Hematopoietic multipotent progenitor cell treated with erythropoietin and hydrocortisone succinate and interleukin-3 and kit ligand, for 4 days (in vitro differentiated cells): ENCODE measurements at places on chromosomes 11 and 22.

- peak; percentile 91 for DNase-seq
Observed at GRCh38 chr11:64305691-64306562, 603 bp downstream of the ESRRA start.

DNA sequence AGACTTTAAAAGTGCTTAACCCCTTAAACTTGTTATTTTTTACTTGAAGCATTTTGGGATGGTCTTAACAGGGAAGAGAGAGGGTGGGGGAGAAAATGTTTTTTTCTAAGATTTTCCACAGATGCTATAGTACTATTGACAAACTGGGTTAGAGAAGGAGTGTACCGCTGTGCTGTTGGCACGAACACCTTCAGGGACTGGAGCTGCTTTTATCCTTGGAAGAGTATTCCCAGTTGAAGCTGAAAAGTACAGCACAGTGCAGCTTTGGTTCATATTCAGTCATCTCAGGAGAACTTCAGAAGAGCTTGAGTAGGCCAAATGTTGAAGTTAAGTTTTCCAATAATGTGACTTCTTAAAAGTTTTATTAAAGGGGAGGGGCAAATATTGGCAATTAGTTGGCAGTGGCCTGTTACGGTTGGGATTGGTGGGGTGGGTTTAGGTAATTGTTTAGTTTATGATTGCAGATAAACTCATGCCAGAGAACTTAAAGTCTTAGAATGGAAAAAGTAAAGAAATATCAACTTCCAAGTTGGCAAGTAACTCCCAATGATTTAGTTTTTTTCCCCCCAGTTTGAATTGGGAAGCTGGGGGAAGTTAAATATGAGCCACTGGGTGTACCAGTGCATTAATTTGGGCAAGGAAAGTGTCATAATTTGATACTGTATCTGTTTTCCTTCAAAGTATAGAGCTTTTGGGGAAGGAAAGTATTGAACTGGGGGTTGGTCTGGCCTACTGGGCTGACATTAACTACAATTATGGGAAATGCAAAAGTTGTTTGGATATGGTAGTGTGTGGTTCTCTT lies 2.8 kb downstream of the MALAT1 start:
- peak; percentile 67 for DNase-seq

DNA sequence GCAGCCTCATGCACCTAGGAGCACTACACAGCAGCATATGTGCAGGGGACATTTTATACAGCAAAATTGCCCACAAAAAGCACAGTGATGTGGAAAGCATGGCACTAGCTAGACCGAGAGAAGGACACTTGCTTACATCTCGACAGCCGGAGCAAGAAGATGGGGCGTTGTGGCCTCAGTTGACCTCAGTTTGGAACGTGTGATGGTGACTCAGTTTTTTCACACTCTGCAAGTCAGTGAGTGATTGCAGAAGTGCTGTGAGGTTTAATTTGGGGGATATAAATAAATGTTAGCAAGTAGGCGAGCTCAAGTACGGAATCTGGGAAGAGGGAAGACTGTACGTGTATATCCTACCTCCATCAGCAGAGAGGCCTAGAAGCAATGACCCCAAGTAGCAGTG lies 23.3 kb downstream of the LRP5 start:
- no peak for DNase-seq

DNA sequence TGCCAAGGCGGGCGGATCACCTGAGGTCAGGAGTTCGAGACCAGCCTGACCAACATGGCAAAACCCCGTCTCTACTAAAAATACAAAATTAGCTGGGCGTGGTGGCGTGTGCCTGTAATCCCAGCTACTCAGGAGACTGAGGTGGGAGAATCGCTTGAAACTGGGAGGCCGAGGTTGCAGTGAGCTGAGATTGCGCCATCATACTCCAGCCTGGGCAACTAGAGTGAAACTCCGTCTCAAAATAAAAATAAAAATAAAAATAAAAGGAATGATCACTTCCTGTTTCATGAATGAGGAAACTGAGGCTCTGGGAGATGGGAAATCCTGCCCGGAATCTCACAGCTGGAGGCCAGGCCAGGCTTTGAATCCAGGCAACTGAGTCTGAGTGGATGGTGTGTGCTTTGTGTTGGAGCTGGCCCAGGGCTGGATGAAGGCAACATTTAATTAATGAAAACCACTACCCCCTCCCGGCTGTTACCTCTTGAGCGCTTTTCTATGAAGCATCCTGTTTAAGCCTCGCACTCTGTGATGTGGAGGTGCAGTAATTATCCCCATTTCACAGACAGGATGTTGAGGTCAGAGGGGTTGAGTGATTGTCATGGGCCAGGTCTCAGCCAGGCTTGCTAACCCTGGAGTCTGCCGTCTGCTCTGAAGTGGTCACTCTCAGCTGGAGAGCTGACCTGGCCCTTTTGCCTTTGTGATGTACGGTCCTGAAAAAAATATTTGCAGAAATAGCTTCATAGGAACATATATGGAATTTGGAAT lies 27.8 kb downstream of the LRP5 start:
- DNase-seq = no peak

GRCh38 chr22:33722816-33723215 lies 197.5 kb downstream of the LARGE1 start:
- DNase-seq = no peak

GRCh38 chr22:33219648-33220384 lies 161.6 kb upstream of the SYN3 start:
- no peak for DNase-seq

DNA sequence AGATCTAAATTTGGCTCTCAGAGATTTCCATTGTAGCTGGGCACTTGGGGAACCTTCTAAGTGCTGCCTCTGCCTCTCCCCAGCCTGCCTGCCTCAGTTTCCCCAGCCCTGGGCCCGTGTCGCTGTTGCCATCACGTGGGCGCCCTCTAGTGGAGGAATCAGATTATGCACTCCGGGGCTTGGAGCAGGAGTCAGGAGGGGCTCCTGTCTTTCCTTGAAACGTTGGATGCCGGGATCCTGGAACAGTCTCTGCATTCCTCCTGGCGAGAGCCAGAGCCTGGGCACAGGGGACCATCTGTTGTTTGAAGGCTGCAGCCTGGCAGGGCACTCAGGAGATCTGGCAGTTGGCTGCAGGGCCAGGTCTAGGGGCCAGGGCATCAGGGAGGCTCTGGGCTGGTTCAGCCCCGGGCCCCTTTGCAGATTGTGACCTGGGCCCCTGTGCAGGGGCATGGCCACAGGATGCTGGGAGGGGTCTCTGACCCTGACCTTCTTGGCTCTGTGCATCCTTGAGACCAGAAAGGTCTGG lies 71.6 kb downstream of the LRP5 start:
- DNase-seq = peak; percentile 60

DNA sequence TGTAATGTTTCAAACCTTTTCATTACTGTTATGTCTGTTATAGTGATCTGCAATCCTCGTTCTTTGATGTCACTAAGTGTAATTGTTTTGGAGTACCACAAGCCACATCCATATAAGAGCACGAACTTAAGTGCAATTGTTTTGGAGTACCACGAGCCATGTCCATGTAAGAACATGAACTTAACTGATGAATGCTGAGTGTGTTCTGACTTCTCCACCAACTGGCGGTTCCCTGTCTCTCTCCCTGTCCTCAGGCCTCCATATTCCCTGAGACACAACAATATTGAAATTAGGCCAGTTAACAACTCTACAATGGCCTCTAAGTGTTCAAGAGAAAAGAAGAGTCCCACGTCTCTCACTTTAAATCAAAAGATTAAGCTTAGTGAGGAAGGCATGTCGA lies 23.5 kb downstream of the TESMIN start:
- peak; percentile 47 for DNase-seq

DNA sequence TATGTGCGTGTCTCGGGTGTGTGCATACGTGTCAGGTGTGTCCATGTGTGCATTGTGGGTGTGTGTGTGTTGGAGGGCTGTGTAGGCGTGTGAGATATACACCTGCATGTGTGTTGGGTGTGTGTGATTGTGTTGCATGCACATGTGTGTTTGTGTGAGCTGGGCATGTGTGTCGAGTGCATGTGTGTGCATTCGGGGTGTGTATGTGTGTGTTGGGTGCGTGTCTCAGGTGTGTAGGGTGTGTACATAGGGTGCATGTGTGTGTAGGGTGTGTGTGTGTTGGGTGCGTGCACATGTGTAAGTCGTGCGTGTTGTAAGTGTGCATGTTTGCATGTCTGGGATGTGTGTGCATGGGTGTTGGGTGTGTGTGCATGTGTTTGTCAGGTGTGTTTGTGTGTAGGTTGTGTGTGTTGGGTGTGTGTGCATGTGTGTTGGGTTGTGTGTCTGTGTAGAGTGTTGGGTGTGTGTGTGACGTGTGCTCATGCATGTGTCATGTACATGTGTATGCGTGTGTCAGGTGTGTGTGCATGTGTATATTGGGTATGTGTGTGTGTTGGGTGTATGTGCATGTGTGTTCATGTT lies 4.1 kb downstream of the MUC6 start:
- DNase-seq = no peak

GRCh38 chr22:27835446-27835845 lies 33.9 kb upstream of the MN1 start:
- DNase-seq = no peak

GRCh38 chr11:11810764-11811726 lies 30.7 kb upstream of the USP47 start:
- no peak for DNase-seq

DNA sequence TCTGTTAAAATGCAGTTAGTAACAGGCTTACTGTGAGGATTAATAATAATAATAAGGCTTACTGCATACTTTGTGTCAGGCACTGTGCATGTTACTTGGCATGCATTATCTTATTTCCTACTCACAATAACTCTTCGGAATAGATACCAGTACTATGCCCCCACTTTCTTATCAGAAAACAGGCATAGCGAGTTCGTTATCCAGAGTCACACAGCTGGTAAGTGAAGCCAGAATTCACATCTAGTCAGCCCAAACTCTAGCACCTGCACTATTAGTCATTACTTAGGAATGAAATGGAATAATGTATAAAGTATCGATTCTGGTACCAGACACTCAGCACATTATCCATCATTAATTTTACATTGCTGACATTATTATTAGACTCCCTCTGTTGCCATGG lies 155.7 kb upstream of the BLID start:
- peak; percentile 31 for DNase-seq

DNA sequence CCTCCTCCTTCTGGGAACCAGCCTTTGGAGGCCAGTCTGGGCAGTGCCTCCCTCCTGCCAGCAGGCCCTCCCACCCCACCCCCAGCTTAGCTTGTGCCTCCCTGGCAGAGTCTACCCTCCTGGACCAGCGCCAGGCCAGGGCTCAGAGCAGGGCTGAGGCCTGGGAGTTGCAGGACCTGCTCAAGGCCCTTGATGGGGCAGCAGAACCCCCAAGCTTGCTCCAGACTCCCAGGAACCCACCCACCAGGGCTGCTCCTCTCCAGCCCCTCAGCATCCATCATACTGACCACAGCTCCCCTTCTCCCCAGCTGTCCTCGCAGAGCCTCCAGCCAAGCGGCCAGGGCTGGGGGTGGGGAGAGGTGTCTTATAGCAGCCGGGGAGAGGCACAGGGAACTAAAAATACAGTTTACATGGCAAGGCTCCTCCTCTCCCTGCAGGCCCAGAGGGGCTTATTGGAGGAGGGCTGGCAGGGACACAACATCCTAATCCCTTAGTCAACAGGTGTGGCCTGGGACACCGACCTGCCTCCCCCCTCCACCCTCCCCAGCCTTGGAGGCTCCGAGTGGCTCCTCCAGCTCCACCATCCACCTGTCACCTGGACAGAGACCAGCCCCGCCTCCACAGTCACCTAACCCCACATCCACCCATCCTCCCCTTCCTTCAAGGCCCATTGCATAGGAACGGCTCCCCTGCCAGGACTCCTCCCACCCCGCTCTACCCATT lies 5.2 kb upstream of the MB start:
- no peak for DNase-seq

GRCh38 chr11:74474316-74474715 lies 7.0 kb upstream of the KCNE3 start:
- DNase-seq = no peak

DNA sequence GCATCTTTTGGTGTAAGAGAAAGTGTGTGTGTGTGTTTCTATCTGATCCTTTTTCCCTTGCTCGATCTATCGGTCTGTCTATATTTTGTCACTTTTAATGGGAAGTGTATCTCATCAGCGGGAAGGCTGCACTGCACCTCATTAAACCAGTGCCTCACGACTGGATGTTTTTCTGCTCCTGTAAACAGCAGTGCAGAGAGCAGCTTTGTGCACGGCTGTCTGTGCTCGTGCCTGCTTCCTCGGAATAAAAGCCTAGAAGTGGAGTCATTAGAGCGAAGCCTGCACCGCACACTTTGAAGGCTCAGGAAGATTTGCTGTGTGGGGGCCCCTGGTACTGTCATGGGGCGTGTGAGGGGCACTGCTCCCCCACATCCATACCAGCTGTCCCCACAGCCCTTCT lies 27.0 kb upstream of the PARVG start:
- DNase-seq = no peak

DNA sequence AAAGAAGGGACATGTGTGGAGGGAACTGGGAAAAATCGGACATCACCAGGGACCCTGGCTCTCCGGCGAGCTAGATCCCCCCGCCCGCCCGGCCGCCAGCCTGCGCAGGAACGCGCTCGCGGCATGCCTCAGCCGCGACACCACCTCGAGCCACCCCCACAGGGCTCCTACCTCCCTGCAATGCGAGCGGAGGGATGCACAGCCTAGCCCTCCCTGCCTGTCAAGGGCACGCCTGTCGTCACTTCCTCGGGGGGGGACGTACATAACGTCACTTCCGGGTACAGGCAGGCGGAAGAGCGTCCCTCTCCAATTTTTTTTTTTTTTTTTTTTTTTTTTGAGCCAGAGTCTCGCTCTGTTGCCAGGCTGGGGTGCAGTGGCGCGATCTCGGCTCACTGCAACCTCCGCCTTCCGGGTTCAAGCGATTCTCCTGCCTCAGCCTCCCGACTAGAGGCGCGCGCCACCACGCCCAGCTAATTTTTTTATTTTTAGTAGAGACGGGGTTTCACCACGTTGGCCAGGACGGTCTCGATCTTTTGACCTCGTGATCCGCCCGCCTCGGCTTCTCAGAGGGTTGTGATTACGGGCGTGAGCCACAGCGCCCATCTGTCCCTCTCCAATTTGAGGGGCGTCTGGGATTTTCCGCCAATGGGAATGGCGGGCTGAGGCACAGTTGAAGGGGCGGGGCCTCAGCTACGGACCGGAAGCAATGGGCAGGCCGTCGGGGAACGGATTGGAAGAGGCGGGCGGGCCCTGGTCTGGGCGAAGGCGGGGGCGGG lies at the start of gene TXN2:
TXN2 (minus strand) TSS at position 248 of the 776 bp plus-strand sequence. CDS start 803 bp downstream, outside the sequence.
- peak; percentile 99 for DNase-seq

- no peak for DNase-seq
Observed at GRCh38 chr11:106983991-106984390, 34.3 kb downstream of the GUCY1A2 start.

GRCh38 chr22:50526834-50527801 lies 1.7 kb upstream of the SCO2 start:
- peak; percentile 90 for DNase-seq

DNA sequence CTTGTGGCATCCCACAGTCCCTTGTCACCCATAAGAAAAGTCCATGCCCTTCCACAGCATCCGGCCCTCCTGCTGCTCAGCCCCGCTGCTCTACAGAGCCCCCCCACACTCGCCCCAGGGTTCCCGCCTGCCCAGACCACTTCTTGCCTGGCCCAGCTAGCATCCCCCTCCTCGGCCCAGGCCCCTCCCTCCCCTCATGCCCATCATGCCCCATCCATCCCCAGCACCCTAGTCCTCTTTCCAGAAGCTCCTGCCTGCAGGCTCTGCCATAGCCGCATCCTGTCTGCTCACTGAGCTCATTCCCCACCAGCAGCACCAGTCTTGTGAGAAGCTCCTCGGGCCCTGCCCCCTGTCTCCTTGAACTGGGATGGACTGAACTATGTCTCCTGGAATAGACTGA lies 54.4 kb downstream of the LINC01488 start:
- DNase-seq = no peak

GRCh38 chr22:49008682-49009235 lies 818.9 kb downstream of the BRD1 start:
- DNase-seq = no peak
